ENCODE measurements at places on chromosomes 11 and 22.

DNA sequence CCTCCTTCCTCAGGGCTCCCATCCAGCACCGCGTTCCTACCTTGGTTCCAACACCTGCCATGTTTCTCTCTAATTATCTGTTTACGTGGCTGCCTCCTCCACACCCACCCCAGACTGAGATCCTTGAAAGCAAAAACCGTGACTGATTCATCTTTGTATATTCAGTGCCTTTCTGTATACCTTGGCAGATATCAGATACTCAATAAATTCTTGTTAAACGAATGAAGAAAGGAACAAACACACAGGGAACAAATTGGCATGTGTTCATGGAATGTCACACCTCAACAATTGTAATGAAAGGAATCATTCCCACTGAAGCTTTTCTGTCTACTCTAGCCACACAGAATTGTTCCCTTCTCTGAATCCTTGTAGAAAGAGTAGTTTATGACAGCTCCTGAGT is 20.4 kb upstream of the LRRC55 start:
- DNase-seq, result no peak

DNA sequence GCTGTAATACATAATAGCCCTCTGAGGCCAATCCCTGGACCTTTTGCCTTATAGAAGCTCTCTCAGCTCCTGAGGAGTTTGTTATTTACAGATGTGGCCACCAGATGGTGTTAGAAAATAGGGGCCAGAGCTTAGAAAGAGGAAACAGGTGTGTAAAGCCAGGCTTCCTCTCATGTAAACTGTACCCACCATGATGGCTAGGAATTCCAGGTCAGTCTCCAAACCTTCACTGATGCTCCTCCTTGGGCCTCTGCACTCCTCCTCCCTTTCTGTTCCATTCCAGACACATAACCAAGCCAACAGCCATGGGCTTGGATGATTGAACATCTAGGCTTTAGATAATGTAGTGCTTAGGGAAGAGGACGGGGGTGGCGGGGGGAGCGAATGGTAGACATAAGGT is 39.7 kb downstream of the USP35 start:
- no peak for DNase-seq

- DNase-seq, result no peak
Observed at GRCh38 chr22:44137415-44137814, 43.3 kb upstream of the PARVG start.

GRCh38 chr11:97548280-97548679 is 1158.5 kb downstream of the JRKL start:
- DNase-seq, result no peak

GRCh38 chr11:26053966-26054365 is 278.0 kb upstream of the ANO3 start:
- no peak for DNase-seq
